GM12878 (cell line): ENCODE measurements at places on chromosomes 16 and 17.

GRCh38 chr17:80285237-80285920 lies 24.7 kb downstream of the RNF213 start:
- H3K36me3 ChIP-seq = peaks cover 9% of the 10 kb centered on the region; the same call in 1 of the 2 replicates
- H3K27me3 ChIP-seq = no peaks in the 10 kb centered on the region
- no peak overlapping the region for H3K4me3 ChIP-seq
- H3K27ac ChIP-seq = no peak overlapping the region
- no peaks in the 10 kb centered on the region for H3K4me1 ChIP-seq
- DNase-seq = no peak

- no peaks in the 10 kb centered on the region for H3K36me3 ChIP-seq
- H3K4me3 ChIP-seq = no peak overlapping the region
- no peak overlapping the region for H3K27ac ChIP-seq
- no peaks in the 10 kb centered on the region for H3K4me1 ChIP-seq
- no peaks in the 10 kb centered on the region for H3K27me3 ChIP-seq
Observed at GRCh38 chr17:65598746-65599145, 37.3 kb upstream of the AXIN2 start.

GRCh38 chr17:51630101-51630671 lies 369.8 kb downstream of the UTP18 start:
- no peaks in the 10 kb centered on the region for H3K4me1 ChIP-seq
- no peaks in the 10 kb centered on the region for H3K36me3 ChIP-seq
- no peaks in the 10 kb centered on the region for H3K27me3 ChIP-seq
- H3K27ac ChIP-seq = no peak overlapping the region

- H3K36me3 ChIP-seq = no peaks in the 10 kb centered on the region
- DNase-seq = no peak
- no peaks in the 10 kb centered on the region for H3K27me3 ChIP-seq
Observed at GRCh38 chr17:21370430-21370829, 5.7 kb upstream of the KCNJ12 start.

DNA sequence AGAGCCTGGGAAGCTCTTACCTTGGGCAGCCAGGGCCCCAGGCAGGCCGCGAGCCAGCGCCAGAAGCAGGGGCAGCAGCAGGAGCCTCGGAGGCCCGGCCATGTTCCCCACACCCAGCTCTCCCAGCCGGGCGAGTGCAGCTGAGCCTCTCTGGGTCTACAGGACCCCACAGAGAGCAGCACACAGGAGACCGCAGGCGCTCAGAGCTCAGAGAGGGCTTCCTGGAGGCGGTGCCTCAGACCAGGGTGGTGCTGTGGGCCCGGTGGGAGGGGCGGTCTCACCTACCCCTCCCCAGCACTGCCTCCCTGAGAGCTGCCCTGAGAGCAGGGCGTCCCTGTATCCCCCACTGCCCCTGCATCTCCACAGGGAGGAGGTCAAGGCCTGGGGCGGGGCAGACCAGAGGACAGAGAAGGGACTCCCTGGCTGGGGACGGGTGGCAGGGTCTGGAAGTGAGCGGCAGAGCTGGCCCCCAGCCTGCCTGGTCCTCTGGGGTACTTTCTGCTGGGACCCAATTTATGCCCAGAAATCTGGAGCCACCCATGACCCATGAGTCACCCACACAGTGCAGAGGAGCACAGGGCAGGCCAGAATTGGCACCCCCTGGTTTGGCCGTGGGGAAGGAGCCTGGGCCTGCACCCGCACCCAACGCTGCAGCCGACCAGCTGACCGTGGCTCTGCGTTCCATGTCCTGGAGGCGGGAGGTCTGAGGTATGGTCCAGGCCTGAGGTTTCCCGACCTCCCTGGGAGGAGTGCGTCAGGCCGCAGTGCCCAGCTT lies at the start of gene CD7:
TSS of gene CD7 (minus strand) at position 215 of the 775 bp plus-strand sequence. CDS start at position 102, 113 bp downstream.
- no peak within 1 kb of the TSS for H3K4me3 ChIP-seq
- no peak for DNase-seq
- H3K4me1 ChIP-seq = no peaks in the 10 kb centered on the region
- H3K27ac ChIP-seq = no peak within 1 kb of the TSS
- peaks cover 2% of the 10 kb centered on the region for H3K27me3 ChIP-seq
